ENCODE measurements at places on chromosomes 5 and 9.
A peak's percentile ranks its signal among the peaks of the same experiment; 100 is the strongest.

DNA sequence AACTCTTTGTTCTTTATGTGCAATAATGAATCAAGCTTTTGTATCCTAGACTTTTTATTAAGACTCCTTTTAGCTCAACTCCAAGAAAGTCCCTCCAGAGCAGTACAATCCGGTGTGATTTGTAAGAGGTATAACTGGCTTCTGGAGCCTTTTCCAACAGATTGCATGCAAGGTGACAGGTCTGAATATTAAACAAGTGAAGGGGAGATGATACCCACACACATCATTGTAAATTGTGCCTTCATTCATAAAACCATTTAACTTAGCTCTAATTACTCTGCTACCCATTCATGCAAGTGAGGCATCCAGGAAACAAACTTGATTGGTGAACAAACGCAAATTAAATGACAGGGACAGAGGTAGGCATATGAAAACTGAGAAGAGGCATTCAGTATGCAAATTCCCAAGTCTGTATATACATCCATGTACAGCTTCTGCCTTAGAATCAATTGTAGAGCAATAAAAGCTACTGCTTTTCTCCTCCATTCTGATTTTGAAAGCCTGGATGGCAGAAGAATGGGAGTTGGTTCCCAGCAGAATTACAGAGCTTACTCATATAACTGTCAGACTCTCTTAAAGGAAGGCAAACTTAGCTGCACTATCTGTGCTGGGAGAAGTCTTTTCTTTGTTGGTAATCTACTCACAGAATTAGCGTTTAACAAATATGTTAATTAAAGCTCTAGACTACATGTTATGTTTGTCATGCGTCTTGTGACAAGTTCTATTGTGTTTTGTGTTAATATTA lies 261.0 kb upstream of the CDH6 start:
- no peak for DNase-seq

GRCh38 chr5:56259002-56259511 lies 25.9 kb upstream of the ANKRD55 start:
- no peak for DNase-seq

GRCh38 chr5:167509076-167509475 lies 782.4 kb upstream of the WWC1 start:
- no peak for DNase-seq

DNA sequence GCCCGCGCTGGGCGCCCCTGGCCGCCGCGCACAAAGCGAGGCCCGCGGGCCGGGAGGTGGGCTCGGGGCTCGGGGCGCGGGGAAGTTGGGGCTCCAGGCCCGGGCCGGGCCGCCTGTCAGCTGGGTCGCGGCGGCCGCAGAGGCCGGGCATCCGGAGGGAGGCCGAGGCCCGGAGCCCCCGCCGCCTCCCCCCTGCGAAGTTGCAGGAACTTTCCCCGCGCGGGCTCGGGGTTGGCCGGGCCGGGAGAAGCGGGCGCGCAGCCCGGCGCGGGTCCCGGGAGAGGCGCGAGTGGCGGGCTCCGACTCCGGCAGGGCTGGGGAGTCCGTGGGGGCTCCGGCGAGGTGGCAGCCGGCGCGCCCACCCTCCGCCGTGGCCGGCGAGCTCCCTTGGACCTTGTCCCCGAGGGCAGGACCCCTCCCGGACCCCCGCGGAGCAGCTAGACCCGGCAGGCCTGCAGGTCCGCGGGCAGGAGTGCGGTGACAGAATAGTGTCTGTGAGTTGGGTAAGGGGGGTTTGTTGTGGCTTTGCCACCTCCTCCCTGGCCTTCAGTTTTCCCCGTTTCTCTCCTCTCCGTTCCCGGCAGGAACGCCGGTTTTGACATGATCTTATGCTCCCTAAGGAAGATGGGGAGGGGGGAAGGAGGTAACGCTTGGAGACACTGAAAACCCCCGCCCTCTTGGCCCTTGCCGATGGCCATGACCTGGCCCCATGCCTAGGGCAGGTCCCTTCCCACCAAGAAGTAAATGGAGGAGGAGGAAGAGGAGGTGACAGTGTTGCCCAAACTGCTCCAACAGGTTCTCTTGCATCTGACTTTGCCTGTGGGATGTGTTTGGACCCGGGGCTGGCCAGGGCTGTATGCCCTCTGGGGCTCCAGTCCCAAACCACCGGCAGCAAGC lies 942 bp downstream of the PHF2 start:
- no peak for DNase-seq

- DNase-seq = no peak
Observed at GRCh38 chr5:43101491-43101890, 19.2 kb upstream of the ZNF131 start.

- DNase-seq = no peak
Observed at GRCh38 chr5:117204926-117205869, 630.6 kb upstream of the SEMA6A start.

- no peak for DNase-seq
Observed at GRCh38 chr5:145858959-145859358, 13.9 kb downstream of the GRXCR2 start.

DNA sequence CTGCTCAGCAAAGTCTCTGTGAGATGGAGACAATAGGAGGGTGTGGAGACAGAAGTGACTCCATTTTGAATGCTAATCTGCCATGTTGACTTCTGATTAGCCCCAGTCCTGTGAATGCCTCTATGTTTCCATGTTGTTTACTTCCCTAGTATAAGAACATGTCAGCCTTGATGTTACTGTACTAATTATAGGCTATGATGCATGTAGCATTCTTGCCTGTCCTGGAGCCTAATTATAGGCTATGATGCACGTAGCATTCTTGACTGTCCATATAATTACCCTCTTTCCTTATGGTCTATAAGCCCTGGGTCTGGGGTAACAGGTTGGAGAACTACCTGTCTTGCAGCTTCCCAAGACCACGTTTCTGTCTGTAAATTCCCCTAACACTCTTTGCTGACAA lies 353.3 kb upstream of the CLINT1 start:
- no peak for DNase-seq

- no peak for DNase-seq
Observed at GRCh38 chr5:74382123-74382855, 258.2 kb downstream of the ENC1 start.

DNA sequence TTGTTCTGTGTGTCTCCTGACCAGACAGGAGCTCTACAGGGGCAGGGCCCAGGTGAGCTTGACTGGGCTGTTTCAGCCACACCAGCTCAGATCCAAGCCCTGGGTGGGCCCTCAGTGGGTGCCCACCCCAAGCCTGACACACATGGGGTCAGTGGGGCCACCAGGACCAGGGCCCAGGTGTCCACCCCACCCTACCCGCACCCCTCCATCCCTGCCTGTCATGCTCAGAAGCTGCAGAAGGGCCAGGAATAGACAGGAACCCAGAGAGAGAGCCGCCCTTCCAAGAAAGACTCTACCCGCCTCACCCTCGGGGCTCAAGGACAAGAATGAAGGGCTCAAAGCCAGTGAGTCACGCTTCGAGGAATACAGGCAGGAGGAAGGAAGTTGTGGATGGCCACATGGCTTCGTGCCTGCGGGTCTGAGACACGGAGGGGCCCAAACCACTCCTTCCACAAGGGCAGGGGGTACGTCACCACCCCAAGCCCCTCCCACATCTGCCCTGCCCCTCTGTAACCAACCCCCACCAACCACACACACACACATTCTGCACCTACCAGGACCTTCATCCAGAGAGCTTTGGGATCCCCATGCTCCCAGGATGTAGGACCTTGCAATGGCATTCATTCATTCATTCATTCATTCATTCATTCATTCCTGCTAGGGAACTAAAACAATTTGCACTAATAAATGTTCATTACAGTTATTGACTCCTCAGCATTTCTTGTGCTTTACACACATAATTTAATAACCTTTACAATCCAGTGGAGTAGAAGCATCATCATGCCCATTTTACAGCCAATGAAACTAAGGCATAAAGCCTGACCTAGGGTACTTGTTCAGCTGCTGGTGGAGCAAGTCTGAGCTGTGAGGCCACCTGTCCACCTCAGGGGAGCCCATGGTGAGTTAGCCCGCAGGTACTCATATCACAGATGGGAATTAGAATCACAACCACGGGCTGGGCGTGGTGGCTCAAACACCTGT lies 55.9 kb upstream of the STXBP1 start:
- no peak for DNase-seq

GRCh38 chr9:73179589-73179988 lies 27.9 kb downstream of the ANXA1 start:
- DNase-seq = no peak

- DNase-seq = no peak
Observed at GRCh38 chr9:98994172-98995058, 50.7 kb downstream of the COL15A1 start.

GRCh38 chr9:32293091-32293490 lies 91.4 kb upstream of the ACO1 start:
- DNase-seq = no peak

- no peak for DNase-seq
Observed at GRCh38 chr9:72886386-72886785, 66.5 kb downstream of the ALDH1A1 start.

- DNase-seq = no peak
Observed at GRCh38 chr5:169448826-169449225, 134.7 kb upstream of the SPDL1 start.

GRCh38 chr5:16245956-16246355 lies 66.4 kb upstream of the MARCHF11 start:
- no peak for DNase-seq

GRCh38 chr5:131324303-131324702 lies 60.5 kb downstream of the CDC42SE2 start:
- DNase-seq = no peak

GRCh38 chr9:97985058-97985861 lies 2.1 kb downstream of the ANP32B start:
- peak; percentile 28 for DNase-seq

DNA sequence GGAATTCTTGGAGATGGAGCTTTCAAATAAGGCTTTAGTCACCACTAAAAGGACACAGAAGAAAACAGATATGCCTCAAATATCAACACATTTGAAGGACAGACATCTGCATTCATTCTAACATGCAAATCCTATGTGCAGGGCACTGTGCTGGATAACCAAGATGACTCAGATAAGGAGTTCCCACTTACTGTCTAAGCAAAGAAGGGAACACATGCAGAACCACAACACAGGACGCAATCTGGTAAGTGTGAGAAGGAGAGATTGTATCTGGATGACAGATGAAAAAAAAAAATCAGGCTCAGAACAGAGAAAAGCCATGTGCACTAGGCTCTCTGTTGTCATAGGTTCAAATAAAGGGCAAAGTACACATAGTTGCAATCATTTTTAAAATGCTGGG lies 42.5 kb downstream of the ELAVL2 start:
- no peak for DNase-seq

GRCh38 chr9:134890155-134890495 lies 9.5 kb downstream of the FCN2 start:
- DNase-seq = no peak

All from stimulated activated naive B cell treated with anti-CD40 and anti-IgM and Interleukin-4, amounts not matched to agents 10 μg/mL and 1 μg/mL and 100 μg/mL, for 72 hours (primary cell).